ENCODE measurements at places on chromosomes 1 and 21.
A peak's percentile ranks its signal among the peaks of the same experiment; 100 is the strongest.

GRCh38 chr1:156625436-156626078, 6.3 kb downstream of the HAPLN2 start:
- DNase-seq: peak; percentile 34

DNA sequence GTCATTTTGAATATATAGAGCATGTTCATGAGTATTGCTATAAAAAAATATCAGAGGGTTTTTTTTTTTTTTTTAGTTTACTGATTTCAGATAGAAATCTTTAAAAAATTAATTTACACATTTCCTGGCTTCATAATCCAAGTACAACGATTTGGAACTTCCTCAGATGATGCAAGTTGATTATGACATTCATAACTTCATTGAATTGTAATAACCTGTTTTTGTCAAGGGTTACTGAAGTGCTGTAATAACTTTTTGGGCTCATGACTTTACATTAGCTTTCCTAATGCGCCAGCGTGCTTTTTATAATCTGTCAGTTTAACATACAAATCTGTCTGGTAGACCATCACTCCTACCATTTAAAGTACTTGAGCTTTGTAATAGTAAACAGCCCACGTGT, 81.3 kb downstream of the SASS6 start:
- DNase-seq: no peak

DNA sequence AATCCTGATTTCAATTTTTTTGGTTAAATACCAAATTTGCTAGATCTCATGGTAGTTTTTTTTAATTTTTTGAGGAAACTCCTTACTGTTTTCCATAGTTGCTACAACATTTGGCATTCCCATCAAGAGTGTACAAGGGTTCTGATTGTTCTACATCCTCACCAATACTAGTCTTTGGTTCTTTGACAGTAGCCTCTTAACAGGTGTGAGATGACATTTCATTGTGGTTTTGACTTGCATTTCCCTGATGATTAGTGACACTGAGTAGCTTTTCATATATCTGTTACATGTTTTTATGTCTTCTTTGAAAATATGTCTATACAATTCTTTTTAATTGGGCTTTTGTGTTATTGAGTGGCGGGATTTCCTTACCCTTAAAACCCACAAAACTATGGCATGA, 20.9 kb upstream of the RGS13 start:
- DNase-seq: no peak

- DNase-seq: no peak
These were observed 43.5 kb upstream of the MCOLN3 start for GRCh38 chr1:85091671-85092280.

DNA sequence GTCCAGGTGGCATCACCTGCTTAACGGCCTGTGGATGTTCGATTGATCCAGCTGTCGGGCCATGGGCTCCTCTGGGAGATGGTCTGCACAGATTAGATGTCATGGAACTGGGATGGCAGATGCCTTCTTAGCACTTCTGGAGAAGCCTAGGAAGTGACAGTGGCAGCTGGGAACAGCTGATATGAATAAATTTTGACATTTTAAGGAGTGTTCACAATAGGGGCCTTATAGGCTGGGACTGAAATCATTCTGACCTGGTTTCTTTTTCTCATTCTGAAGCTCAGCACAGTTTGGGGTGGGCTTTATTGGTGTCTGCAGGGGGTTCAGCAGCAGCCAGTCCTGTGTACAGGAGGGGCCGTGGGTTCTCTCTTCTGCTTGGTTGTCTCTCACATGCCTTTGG, 175.3 kb downstream of the CACNA1E start:
- no peak for DNase-seq

- no peak for DNase-seq
These were observed 79.2 kb upstream of the SAMD11 start for GRCh38 chr1:844472-845026.

DNA sequence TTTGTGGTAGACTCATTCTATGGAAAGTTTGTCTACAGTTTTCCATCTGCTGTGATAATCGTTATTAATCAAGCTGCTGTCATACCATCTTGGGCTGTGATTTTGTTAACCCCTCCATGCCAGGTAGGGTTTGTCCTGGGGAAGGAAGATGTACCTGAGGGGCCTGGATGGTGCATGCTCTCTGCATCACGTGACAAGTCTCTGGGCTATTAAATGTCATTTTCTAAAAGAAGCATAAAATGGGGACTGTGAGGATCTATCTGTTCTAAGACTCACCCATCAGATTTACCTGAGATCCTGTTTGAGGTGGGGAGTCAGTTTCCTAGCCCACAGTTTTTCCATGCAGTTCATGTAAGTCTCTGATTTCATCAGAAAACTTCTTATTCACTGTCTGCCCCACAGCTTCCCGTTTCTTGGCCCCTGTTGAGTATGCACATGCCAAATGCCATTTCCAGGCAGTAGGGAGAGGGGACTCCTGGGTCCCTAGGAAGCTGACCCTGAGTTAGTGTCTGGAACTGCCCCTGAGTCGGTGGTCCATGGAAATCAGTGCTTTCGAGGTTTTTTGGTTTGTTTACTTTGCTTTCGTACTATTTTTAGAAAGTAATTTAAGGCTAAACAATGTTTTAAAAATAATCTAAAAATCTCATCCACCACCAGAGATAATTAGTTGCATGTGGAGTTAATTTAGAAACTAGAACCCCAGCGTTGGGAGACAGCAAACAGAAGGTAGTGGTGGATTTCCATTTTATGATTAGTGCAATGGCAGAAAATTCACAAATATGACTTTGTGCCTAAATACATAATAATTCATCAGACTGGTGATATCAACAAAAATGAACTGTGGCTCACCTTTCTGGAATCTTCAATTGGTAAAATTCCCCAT, 46.7 kb downstream of the ZBTB18 start:
- no peak for DNase-seq

DNA sequence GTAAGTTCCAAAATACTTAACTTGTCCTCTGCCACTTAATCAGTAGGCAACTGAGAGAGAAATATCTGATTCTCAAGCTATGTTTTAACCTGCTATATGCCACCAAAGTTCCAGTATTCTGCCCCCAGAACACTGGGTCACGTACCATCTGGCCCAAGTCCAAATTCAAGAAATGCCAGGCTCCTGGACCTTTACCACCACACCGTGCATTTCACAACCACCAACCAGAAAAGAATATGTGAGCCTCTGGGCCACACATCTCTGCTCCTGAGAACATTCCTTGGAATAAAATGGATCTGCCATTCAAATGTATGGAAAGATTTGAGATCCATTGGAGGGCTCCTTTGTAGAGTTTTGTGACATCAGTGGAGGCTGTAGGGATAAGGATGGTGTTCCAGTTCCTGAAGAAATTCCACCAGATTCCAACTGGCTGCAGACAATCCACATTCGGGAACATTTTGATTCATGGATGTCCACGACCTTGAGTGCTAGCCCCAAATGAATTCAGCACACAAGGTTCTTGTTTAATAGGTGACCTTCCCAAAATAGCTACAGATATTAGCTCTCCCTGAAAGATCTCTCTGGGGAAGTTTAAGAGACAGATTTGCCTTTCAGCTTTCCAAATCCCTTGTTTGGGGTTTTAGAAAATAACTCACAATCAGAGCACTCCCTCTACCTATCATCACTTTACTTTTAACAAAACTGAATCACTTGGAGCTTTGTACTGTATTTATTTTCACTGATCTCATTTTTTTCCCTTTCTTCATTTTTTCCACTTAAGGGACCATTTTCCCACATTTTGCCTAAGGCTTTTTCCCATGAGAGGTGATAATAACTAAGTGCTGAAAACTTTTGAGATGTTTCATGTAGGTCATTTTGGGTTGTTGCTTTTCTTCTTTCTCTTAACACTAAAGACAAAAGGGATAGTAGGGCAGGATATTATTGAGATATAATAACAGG, 128.4 kb upstream of the ZC3H11B start:
- DNase-seq: no peak

DNA sequence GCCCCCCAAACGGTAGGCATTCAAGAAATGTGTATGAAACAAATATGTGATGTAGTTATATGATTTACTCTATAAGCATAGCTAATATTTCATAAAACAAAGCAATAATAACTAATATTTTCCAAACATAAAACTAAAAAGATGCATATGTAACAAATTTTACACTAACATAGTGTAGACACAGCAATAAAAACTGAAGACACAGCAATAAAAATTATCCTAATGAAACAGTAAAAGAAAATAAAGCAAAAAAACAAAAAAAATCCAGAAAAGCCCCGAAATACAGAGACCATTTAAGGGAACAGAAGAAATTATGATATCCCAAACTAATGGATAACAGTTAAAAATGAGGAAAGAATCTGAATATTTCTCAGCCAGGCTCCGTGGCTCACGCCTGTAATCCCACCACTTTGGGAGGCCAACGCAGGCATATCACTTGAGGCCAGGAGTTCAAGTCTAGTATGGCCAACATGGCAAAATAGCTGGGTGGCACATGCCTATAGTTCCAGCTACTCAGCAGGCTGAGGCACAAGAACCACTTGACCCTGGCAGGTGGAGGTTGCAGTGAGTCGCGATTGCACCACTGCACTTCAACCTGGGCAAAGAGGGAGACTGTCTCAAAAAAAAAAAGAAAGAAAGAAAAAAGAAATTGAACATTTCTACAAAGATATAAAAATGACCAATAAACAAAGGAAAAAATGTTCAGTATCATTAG, 38.2 kb upstream of the PSMG1 start:
- DNase-seq: no peak

DNA sequence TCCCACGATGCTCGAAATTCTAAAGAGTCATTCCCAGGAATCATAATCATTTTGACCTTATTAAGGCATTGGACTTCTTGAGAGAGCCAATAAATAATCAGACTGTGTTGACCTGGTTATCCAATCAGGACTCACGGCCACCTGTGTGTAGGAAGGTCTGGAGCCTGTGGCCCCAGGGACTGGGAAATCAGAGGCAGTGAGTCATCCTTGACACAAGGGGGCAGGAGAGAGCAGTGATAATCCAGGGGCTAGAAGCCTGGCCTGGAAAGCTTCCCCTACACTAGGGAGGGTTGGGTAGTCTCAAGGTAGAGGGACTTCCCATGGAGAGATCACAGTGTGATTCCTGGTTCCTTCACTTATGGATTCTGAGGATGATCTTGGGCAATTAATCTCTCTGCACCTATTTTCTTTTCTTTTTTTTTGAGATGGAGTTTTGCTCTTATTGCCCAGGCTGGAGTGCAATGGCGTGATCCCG, 4.7 kb downstream of the MR1 start:
- DNase-seq: no peak

DNA sequence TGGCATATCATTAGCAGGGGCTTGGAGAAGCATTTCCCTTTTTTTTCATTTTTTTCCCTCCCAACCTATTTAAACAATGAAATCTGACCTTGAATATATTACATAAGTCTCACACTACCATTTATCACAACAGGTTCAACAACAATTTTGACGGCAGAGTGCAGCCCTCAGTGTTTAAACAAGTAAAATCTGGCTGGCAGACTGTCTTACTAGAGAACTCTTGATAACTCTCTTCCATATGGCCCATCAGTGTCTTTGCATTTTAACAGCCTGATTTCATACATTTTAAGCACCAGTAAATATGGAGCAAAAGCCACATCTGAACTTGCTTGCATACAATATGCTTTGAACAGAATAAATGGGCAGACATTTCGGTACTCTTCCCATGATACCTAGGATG, 213.0 kb downstream of the KCTD3 start:
- DNase-seq: no peak

DNA sequence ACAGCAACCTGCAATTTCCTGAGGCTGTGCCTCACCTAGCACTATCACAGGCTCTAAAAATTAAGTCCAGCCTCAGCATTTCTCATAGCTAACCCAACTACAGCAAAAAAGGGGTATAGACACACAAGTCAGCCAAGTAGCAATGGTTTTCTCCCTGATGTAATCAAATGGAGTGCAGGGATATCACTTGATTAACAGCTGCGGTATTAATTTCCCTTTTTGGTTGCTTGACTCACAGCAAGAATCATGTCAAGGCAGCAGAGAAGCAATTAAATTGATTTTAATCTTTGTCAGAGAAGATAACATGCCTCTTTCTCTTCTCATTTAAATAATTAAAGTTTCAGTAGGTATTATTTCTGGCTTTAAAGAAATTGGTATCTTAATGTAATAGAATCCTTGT, 278.9 kb downstream of the RWDD3 start:
- DNase-seq: no peak

DNA sequence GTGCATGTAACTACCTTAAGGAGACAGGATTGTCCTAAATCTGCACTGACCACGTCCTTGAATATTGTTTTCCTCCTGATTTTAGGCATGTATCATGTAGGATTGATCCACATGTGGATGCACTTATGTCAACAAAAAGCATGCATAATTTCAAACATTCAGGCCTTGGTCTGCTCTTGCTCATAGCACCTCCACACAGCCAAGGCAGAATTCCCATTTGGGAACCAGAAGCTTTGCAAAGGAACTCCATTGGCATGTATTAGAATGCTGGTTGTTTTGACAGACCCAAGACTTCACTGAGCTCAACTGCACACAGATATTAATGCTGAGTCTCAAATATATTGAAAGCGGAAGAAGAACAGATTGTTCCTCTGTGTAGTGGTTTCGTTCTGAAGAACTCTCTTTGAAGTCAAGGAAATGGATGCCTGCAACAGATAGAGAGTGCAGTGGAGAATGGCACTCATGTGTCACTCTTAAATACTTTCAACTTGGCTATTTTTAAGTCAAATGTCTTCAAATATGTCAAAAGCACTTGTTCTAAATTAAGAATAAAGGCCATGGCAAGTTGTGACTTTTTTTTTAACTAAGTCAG, 387.6 kb downstream of the LTN1 start:
- DNase-seq: no peak

DNA sequence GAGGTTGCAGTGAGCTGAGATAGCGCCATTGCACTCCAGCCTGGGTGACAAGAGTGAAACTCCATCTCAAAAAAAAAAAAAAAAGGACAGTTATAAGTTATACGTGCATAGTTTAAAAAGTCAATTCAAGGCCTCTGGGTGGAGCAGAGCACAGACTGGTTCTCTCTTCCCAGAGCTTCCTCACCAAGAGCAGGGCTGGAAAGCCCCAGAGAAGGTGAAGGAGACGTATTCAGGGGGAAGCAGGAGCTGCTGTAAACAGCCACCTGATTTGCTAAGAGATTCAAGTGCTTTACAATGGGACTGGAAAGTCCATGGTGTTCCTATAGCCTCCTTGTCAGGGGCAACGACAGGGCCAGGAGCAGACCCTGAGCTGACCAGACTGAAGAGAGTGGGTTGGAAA, 85.0 kb upstream of the LYST start:
- DNase-seq: no peak

GRCh38 chr1:234758851-234759250, 148.9 kb upstream of the IRF2BP2 start:
- no peak for DNase-seq

DNA sequence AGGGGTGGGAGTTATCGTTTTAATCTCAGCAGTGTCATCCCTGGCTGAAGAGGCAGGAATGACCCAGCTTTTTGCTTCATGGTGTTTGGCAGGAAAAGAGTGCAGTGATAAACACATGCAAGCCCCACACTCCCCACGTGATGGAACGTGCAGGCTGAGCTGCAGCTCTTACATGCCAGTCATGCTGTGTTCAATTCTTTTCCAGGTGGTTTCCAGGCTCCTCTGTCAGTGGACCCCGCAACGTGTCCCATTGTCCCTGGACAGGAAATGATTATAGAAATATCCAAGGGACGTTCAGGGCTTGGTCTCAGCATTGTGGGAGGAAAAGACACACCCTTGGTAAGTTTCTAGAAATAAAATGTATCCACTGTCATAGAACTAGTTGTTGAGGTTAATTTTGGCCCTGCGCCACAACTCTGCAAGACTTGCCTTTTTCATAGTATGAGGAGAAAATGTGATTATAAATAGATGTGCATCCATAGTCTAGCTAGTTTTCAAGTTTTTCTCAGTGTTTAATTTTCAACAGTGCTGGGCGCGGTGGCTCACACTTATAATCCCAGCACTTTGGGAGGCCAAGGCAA, 110.2 kb upstream of the L1TD1 start:
- no peak for DNase-seq

GRCh38 chr1:24955161-24955560, 25.1 kb upstream of the RUNX3 start:
- peak; percentile 54 for DNase-seq
